ENCODE measurements at places on chromosomes 12 and 14.

DNA sequence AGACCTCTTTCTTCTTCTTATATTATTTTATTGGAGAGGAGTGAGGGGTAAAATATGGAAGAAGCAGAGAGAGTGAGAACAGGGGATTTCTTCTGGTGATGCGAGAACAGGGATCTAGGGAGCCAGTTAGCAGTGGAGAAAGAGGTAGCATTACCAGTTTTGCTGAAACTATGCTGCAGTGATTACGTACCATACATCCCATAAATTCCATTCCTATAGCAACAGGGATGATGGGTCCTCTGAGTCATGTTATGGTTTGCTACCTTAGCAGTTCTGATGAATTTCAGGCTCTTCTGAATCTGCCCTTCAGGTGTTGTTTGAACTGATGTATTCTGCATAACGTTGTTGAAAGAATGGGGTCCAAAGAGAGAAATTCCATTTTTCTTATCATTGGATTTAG lies 625.4 kb upstream of the LRFN5 start:
- no peak for DNase-seq

DNA sequence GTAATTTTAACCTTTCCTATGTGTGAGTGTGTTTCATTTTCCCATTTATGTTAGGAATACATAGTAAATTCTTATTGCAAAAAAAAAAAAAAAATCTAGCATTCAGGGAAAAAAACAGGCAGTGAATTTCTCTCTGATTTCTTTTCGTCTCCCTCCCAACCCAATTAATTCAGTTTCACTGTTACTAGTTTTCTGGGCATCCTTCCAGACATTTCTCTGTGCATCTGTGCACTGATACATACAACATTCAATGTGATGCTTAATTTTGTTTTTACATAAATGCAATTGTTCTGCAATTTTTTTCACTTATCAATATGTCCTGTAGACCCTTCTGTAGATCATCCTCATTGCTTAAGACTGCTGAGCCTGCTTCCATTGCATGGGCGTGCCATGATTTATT lies 694.3 kb upstream of the TBX3 start:
- no peak for DNase-seq

DNA sequence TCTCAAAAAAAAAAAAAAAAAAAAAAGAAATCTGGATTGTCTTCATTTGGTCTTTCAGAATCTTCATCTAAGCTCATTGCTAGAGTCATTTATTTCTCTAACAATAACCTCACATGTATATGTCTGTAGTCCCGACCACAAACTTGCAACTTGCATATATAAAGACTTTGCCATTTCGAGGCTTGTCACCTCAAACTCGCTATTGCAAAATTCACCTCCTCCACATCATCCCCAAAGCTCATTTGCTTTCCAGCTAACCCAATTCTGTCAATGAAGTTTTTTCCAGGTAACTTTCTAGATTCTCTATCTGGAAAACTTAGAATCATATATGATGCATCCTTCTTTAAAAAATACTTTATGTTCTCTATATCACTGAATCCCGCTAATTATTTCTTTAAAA lies 393.2 kb upstream of the ATXN7L3B start:
- DNase-seq, result no peak

DNA sequence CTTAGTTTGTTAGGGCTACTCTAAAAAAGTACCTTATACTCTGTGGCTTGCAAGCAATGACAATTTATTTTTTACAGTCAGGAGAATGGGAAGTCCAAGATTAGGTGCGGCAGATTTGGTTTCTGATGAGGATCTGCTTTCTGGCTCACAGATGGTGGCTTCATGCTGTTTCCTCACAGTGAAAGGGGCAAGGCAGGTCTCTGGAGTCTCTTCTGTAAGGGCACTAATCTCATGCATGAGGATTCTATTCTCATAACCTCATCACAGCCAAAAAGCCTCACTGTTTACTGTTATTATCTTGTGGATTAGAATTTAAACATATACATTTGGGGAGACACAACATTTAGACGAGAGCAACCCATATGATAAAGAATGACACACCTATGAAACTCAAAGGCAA lies 1957.4 kb upstream of the SEL1L start:
- no peak for DNase-seq

- DNase-seq, result no peak
These were observed 30.8 kb upstream of the NINJ2 start for GRCh38 chr12:693934-694533.

DNA sequence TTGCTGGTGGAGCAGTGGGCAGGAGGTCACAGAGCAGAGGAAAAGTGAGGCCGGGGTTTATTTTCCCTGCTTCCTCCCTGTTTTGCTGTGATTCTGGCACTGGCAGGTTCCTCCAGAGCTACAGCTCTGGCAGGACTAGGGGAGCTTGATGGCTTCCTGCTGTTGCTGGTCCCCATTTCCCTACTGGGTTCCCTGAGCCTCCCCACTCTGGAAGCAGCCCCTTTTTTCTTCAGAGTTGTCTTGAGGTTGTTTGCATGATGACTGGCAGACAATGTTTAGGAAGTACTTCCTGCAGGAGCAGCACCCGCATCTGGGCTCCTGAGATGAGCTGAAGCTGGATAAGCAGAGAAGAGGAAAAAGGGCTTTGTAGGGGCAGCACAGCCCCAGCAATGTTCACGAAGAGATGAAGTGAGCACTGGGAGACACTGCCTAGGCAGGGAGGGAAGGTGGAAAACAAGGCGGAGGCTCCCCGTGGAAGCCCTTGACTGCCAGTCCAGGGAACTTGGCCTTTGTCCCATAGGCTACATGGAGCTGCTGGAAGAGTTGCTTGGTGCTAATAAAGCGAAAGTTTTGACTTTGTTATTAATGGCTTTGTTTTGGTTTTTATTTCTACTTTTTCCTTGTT lies 126.9 kb downstream of the SLC38A6 start:
- DNase-seq, result no peak

DNA sequence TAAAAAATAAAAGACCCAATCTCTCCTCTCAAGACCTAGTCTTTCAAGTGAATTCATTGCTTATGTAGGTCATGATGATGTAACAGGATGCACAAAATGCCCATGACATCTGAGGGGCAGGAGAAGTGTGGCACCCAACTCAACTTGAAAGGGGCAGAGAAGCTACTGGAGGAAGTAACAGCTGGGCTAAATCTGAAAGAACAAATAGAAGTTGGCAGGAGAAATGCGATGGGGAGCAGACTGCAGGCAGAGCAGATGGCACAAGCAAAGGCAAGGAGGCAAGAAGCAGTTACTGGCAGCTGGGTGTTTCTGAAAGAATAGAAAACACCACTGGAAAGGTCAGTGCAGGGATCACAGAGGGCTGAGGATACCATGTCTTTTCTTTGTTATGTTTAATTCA lies 14.6 kb downstream of the SLC38A4 start:
- DNase-seq, result no peak

DNA sequence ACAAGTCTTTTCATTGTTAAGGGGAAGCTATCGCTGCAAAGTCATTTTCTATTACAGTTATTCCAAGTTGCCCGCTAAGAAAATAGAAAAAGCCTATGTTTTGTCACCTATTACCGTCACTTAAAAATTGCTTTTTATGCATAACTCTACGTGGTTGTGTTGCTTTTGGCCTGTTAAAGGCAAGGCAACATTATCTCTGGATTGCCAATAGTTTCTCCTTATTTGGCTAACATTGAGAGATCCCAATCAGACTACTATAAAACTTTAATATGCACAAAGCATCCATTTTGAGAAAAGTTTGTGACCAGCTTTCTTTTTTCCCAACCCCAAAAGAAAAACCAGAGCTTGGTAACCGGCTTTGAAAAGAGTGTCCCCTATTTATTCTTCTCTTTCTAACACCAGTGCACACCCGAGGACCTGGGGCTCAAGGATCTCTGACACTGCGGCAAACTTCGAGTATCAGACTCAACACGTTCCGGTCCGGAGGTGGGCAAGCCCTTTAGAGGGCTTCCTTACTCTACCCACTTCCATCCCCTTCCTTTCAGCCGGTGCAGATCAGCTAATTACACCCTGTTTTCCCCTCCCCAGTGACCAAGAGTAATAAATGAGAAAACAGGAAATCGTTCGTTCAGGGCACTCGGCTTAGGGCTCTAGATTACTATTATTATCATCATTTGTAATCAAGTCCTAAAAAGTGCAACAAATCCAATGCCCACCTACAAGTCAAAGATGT lies 1.2 kb downstream of the PPP1R12A start:
- DNase-seq, result no peak

GRCh38 chr12:57340104-57340503 lies 89.1 kb upstream of the STAC3 start:
- DNase-seq, result no peak

DNA sequence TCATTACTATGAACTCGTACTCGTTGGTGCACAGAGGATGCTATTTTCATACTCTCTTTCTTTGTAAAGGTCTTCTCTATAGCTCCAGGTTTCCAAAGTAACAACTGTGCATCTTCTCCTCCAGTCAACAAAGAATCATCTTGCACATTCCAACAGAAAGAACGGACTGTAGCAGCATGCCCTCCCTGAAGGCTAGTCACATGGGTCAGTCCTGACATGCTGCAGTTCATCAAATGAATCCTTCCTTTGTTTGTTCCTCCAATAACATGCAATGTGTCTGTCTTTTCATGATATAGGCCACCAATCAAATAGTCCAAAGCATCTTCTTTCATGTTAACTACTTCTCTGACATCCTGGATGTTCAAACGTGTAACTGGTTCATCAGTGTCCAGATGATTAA lies 42.9 kb downstream of the WDR89 start:
- no peak for DNase-seq

- no peak for DNase-seq
These were observed 15.3 kb downstream of the GPR132 start for GRCh38 chr14:105049753-105050550.
